ENCODE measurements at places on chromosomes 7 and 10. TPM values are rescaled to one million over a fixed set of nuclear protein-coding genes. Genes with fewer than 3 reads are reported as not detected.

GRCh38 chr7:4871930-4872675 lies 10.3 kb upstream of the PAPOLB start:
- H3K27me3 ChIP-seq: no peaks in the 10 kb centered on the region
- no peak overlapping the region for H3K27ac ChIP-seq
- H3K4me3 ChIP-seq: no peak overlapping the region

DNA sequence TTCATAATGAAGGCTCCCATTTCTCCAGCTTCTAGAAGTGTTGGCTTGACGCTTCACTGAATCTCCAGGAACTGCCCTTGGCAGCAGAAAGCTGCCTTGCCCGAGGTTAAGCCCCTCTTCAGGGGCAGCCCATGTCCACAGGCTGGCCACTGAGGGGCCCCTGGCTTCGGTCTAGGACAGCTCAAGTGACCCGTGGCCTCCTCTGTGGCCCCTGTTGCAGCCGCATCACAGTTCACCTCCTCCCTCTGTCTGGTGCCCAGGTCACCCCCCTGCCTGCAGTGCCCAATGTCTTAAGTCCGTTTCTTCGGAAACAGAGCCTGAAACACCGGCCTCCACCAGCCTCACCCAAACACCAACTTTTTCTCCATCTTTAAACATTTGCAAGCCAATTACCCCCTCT lies 279.2 kb upstream of the MKI67 start:
- H3K27me3 ChIP-seq: no peaks in the 10 kb centered on the region
- no peak for DNase-seq
- H3K4me1 ChIP-seq: no peaks in the 10 kb centered on the region
- no peak overlapping the region for H3K4me3 ChIP-seq
- H3K36me3 ChIP-seq: no peaks in the 10 kb centered on the region

DNA sequence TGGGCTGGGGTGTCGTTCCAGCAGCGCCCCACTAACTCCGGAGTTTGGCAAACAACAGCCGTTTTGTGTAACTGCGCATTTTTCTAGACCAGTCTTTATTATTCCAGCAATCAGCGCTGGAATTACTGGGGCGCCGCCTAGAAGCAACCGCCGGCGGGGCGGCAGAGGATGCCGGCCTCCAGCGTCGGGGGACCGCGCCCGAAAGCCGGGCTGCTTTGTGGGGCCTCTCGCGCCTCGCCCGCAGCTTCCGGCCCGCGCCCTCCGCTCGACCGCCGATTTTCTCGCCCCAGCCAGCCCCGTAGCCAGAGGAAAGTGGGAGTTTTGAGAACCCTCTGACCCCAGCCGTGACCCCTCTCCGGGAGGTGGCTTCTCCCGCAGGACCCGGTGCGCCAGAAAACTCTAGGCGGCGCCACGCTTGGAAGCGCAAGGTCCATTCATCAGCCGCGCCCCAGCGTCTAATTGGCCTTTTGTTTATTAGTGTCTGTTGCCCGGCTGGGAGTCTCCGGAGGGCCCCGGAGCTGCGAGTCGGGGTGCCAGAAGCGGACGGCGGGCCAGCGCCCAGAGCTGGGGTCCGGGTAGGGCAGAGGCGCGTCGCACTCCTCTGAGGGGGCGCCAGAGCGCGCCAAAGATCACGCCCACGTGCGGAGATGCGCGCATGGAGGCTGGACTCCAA lies 10.7 kb downstream of the EMX2 start:
- no peaks in the 10 kb centered on the region for H3K27me3 ChIP-seq
- H3K4me3 ChIP-seq: no peak overlapping the region
- no peak for DNase-seq
- H3K4me1 ChIP-seq: no peaks in the 10 kb centered on the region
- no peaks in the 10 kb centered on the region for H3K36me3 ChIP-seq

- DNase-seq: no peak
- no peaks in the 10 kb centered on the region for H3K4me1 ChIP-seq
- no peak overlapping the region for H3K27ac ChIP-seq
- no peak overlapping the region for H3K4me3 ChIP-seq
Observed at GRCh38 chr10:59098831-59099452, 77.5 kb upstream of the PHYHIPL start.

GRCh38 chr7:120164-120991 lies 72.0 kb upstream of the FAM20C start:
- no peaks in the 10 kb centered on the region for H3K4me1 ChIP-seq
- H3K36me3 ChIP-seq: no peaks in the 10 kb centered on the region
- no peak overlapping the region for H3K4me3 ChIP-seq
- no peak overlapping the region for H3K27ac ChIP-seq
- DNase-seq: no peak

- no peak overlapping the region for H3K4me3 ChIP-seq
- H3K27ac ChIP-seq: peak overlapping the region; percentile 85
- H3K27me3 ChIP-seq: no peaks in the 10 kb centered on the region
- no peak for DNase-seq
Observed at GRCh38 chr7:30170476-30171205, 35.9 kb downstream of the MTURN start.

GRCh38 chr10:89745903-89746302 lies 44.5 kb downstream of the KIF20B start:
- H3K27me3 ChIP-seq: no peaks in the 10 kb centered on the region
- peaks cover 17% of the 10 kb centered on the region for H3K36me3 ChIP-seq
- H3K4me1 ChIP-seq: no peaks in the 10 kb centered on the region
- no peak for DNase-seq
- no peak overlapping the region for H3K27ac ChIP-seq

RAPGEF5 gene
- 75.3 TPM for total RNA-seq

NKX2-3 gene
- total RNA-seq: not detected

AOAH gene
- total RNA-seq: 10.5 TPM

CXCL12 gene
- total RNA-seq: 75.9 TPM

HTR7 gene
- total RNA-seq: 1.2 TPM

ABCB8 gene
- total RNA-seq: 39.6 TPM

NOD1 gene
- 14.9 TPM for total RNA-seq
